Stimulated activated CD8-positive, alpha-beta memory T cell treated with anti-CD3 and anti-CD28 coated beads, Interleukin-15, amount 100 ng/mL, for 24 hours (primary cell): ENCODE measurements at places on chromosomes 16 and 17.

- DNase-seq = peak; percentile 48
These were observed 207.0 kb downstream of the MSI2 start for GRCh38 chr17:57463103-57463885.

DNA sequence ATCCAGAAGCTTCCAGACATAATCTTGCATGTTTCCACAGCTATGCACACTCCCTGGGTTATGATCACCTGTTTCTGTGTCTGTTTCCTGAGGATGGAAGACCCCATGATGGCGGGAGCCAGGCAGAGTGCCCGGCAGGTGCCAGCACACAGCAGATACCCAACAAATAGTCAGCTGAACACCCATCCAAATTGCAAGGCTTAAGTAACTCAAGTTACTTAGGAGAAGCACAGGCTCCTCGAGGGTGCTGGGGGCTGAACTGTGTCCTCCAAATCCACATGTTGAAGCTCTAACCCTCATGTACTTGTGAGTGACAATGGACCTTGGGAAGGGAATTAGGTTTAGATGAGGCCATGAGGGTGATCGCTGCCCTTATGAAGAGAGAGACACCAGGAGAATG, 79.5 kb upstream of the DOC2B start:
- no peak for DNase-seq

DNA sequence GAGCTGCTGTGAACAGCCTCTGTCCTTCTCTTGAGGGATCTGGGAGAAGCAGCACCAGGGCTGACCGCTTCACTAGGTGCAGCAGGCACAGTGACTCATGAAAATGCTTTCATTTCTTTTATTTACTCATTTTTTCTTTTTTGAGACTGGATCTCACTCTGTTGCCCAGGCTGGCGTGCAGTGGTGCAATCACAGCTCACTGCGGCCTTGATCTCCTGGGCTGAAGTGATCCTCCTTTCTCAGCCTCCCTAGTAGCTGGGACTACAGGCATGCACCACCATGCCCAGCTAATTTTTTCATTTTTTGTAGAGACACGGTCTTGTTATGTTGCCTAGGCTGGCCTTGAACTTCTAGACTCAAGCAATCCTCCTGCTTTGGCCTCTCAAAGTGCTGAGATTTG, 216.8 kb upstream of the EEF2KMT start:
- no peak for DNase-seq

DNA sequence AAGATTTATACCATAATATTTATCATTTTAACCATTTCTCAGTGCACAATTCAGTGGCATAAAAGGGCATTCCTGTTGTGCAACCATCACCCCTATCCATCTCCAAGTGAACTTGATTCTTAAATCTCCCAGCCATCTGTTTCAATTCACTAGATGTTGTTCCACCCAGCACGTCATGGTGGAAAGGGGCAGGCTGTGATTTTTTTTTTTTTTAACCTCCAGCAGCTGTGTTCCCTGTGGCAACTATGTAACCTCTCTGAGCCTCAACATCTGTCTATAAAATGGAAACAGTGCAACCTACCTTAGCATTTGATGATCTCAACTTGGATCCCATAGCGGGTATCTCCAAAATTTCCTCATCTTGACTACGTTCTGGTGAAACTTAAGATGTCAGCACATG, 604.5 kb downstream of the WWOX start:
- no peak for DNase-seq

GRCh38 chr17:32486111-32486700, 587 bp upstream of the CDK5R1 start:
- DNase-seq = peak; percentile 56

DNA sequence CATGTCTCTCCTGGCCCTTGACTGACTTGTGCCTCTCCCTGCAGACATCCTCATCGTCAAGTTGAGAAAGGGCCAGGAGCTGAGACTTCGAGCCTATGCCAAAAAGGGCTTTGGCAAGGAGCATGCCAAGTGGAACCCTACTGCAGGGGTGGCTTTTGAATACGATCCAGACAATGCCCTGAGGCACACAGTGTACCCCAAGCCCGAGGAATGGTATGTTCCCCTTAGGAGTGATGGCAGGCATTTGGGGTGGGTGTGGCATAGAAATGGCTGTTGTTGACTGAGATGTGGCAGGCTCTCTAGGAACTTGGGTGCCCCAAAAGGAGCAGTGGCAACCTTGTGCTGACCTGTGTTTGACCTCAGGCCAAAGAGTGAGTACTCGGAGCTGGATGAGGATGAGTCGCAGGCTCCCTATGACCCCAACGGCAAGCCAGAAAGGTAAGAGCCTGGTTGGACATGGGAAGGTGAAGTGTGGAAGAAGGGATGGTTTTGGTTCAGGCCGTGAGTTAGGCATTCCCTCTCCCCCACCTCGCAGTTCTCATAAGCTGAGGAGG, 7.5 kb downstream of the POLR2C start:
- DNase-seq = no peak

DNA sequence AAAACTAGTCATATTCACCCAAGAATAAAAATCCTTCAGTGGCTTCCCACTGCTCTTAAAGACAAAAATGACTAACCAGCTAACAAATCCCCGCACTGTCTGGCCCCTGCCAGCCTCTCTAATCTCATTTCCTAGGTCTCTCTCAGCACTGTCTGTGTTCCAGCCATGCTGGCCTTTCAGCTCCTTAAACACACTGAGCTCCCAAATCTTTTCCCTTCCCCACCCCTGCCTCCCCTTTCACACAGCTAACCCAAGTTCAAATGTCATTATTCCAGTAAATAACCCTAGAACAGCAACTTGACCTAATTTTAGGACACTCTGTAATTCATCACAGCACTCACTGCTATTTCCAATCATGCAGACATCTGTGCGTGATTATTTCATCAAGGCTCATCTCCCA, 7.8 kb downstream of the SHCBP1 start:
- DNase-seq = no peak

DNA sequence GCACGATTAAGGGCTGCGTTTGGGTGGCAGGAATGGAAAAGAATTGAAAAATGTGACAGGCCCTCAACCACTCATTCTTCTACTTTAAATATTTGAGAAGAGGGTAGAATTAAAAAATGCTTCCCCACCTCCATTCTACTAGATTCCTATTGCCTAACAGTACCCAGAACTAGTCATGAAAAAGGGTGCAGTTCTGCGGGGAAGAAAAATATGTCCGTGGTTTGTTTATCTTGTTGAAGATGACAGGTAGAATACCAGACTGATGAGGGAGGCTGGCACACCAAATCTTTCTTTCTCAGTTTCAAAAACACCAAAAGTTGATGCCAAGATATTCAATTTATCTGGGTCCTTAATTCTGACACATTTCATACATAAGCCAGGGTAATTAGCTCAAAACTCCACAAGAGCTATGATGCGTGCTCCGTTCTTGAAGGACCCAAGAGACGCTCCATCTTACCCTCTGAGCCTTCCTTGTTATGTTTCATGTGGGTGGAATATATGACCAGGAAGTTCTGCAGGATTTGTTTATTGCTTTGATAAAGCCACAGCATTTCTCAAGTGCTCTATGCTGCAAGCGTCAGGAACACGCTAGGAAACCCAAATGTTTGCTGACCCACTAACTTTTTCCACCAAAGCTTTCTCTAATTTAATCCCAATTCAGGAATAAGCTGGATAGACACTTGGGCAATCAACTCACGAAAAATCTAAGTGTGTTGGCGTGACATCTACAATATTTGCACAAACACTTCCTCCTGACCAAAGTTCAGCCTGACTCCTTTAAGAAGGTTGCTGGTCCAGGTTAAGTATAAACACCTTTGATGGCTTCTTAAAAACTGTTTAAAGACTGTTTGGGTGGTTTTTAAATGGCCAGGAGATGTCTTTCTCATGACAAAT, 20.6 kb upstream of the GAN start:
- DNase-seq = no peak

DNA sequence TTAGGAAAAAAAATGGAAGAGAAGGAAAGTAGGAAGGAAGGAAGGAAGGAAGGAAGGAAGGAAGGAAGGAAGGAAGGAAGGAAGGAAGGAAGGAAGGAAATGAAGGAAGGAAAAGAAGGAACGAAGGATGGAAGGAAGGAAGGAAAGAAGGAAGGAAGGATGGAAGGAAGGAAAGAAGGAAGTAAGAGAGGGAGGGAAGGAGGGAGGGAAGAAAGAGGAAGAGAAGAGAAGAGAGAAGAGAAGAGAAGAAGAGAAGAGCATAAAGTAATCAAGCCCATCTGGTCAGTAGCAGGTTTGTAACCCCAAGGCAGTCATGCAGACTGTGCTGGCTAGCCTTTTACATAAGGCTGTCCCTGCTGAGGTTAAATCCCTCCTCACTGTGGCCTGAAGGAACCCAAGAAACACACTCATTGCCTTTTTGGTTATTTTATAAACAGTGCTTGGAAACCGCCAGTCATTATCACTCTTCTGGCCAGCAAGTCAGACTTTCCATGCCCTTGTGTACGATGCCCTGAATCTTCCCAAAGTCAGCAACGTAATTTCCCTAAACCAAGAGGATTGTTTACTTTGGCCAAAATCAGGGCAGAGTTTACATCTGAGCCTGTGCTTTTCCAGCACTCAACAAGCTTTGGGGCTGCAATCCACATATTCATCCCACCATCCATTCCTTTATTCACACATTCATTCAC, 409.6 kb upstream of the MAF start:
- DNase-seq = no peak

DNA sequence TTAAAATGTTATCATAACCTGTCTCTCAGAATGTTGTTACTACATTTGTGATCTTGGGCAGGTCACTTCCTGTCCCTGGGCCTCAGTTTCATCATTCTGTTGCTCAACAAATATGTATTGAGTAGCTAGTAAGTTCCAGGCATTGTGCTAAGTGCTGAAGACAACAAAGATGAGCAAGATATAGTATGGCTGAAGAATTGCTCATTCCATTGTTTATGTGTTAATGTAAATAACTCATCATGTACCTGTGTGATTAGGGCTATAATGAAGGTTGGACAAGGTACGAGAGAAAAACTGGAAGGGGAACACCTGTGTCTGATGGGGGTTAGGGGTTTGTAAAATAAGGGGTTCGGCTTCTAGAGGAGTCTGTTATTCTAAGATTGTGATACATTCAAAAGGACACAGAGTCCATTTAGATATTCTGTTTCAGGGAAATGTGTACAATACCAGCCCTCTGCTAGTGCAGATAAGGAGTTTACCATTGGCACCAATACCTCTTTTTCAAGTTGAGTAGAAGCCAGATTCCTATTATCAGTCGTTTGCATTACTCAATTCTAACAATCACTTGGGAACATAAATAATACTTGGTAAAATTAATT, 20.0 kb downstream of the TUBG1 start:
- DNase-seq = no peak

- no peak for DNase-seq
These were observed 34.5 kb downstream of the SDK2 start for GRCh38 chr17:73609758-73610157.

DNA sequence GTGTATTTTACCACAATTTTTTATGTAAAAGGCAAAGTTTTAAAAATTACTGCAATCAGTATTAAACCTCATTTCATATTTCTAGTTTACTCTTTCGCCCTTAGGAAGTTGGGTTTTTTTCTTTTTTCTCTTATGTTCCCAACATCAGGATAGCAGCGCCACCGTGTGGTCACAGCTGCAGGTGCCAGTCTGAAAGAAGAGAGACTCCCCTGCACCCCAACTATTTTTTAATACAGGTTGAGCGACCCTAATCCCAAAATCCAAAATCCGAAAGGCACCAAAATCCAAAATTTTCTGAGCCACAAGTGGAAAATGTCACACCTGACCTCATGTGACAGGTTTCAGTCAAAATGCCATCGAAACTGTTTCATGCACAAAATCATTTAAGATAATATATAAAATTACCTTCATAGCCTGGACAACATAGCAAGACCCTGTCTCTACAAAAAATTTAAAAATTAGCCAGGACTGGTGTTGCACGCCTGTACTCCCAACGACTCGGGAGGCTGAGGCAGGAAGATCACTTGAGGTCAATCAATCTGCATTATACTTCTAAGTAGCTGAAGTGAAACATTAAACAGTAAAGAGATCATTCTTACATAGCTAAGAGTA, 21.8 kb upstream of the ASGR2 start:
- peak; percentile 60 for DNase-seq

GRCh38 chr16:53629151-53629550, 74.5 kb downstream of the RPGRIP1L start:
- no peak for DNase-seq

DNA sequence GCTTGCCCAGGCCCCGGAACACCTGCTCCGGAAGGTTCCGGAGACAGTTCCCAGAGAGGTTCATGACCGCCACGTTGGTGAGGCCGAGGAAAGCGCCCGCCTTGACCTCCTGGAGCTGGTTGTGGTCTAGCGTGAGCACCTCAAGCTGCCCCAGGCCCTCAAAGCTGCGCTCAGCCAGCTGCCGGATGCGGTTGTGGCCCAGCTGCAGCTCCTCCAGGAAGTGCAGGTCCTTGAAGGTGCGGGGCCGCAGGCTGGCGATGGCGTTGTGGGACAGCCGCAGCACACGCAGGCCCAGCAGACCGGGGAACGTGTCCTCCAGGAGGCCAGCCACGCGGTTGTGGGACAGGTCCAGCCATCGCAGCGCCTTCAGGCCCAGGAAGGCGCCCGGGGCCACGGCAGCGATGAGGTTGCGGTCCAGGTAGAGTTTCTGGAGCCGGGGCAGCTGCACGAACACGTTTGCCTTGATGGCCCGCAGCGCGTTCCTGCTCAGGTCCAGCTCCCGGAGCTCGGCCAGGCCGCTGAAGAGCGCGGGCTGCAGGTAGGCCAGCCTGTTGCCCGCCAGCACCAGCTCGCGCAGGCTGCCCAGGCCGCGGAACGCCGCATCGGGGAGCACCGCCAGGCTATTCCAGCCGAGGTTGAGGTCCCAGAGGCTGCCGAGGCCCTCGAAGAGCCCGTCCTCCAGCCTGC, 2.1 kb downstream of the IGFALS start:
- DNase-seq = no peak

GRCh38 chr16:2855536-2855935, 2.4 kb downstream of the PRSS22 start:
- DNase-seq = no peak

DNA sequence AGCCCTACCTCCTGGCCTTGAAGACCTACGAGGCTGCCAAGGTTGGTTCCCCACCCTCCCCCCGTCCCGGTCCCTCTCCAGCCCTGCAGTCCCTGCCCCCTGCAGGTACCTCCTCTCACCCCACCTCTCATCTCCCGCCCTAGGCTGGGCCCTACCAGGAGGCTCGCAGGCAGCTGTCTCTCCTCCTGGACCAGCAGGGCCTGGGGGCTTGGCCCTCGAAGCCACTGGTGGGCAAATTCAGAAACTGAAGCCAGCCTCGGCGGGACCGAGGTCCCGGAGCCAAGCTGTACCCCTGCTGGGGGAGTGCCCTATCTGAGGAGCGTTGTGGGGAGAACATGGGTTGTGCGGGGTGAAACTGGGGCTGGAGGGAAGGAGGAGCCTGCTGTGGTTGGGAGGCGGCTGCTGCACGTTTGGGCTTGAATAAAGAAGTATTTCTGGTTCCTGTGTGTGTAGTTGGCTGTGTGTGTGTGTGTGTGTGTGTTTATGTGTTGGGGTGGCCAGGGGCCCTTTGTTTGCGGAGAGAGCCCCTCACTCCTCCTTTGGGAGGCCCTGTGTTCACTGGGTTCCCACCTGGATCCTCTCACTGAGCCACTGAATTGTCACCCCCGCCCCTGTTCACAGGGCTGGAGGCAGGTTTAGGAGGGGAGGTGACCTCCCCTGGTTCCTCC, 5.9 kb downstream of the ADAD2 start:
- DNase-seq = no peak

- DNase-seq = no peak
These were observed 4.2 kb downstream of the BBS2 start for GRCh38 chr16:56515665-56516064.
